ENCODE measurements at places on chromosomes 4 and X.

DNA sequence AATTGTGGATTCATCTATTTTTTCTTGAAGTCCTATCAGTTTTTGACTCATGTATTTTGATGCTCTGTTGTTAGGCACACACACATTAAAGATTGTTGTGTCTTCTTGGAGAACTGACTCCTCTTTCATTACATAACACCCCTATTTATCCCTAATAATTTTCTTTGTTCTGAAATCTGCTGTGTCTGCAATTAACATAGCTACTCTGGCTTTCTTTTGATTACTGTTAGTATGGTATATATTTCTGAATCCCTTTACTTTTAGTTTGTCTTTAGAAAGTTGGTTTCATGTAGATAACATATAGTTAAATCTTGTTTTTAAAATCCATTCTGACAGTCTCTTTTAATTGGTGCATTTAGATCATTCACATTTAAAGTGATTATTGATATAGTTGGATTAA is 5.1 kb upstream of the PJA1 start:
- no peak for DNase-seq

GRCh38 chr4:24837336-24837735 is 42.0 kb downstream of the SOD3 start:
- no peak for DNase-seq

GRCh38 chrX:40663880-40664630 is 16.7 kb upstream of the CXorf38 start:
- no peak for DNase-seq

DNA sequence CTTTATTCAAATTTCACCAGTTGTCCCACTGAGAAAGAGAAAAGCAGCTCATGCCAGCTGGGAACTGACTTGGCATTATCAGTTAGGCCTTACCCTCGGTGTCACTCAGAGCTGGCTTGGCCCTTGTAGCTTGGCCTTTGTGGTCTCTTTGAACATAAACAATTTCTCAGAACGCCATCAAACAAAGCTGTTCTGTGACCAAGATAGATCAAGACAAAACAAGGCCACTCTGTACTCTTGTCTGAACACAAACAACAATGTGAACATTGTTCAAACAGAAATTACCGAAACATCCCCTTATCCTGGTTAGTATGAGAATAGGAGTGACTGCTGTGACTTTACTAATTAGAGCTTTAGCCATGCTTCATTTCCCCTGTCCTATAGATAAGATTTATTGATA is 57.2 kb downstream of the DIPK2B start:
- DNase-seq = no peak

DNA sequence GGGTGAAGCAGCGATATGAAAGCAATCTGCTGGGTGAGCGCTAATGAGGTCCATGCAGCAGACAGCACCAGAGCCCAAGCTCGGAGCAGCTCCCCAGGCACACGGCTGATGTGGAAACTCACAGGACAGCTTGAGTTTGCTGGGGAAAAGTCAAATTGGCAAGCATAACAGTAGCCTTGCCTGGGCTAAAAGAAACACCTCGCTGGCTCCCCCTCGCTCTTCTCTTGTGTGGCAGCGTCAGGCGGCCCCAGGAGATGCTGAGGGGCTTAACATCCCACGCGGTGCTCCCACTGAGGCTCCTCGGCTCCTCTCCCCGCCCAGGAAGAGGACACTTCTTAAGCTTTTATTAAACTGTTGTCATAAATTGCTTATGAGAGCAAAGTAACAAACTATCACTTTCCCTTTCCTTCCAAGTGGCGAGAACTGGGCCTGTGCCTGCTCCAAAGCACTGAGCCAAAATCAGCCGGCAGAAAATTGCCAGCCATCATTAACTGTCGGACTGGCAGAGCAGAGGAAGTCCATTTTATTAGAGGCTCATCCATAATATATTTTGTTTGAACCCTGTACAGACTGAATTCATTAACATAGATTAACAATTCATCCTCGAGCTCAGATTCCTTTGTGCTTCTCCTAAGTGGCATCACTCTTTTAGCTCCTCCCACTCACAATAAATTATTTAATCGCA is 111.4 kb downstream of the TSPAN5 start:
- DNase-seq = no peak

DNA sequence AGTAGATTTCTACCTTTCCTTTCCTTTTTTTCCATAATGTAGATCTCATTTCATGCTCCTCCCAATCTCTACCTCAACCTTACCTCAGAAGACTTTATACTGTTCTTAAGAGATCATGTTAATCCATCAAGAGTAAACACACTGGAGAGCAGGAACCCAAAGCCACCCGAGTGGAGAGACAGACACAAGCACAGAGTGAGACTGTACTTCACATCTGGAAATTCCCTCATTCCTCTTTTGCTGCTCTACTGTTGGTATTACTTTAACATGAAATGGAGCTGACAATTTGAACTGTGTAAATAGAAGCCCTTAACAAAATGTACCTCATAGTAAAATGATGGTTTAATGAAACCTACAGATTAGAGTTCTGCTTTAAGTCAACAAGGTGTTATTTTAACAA is 105.7 kb upstream of the RASGEF1B start:
- DNase-seq = no peak

DNA sequence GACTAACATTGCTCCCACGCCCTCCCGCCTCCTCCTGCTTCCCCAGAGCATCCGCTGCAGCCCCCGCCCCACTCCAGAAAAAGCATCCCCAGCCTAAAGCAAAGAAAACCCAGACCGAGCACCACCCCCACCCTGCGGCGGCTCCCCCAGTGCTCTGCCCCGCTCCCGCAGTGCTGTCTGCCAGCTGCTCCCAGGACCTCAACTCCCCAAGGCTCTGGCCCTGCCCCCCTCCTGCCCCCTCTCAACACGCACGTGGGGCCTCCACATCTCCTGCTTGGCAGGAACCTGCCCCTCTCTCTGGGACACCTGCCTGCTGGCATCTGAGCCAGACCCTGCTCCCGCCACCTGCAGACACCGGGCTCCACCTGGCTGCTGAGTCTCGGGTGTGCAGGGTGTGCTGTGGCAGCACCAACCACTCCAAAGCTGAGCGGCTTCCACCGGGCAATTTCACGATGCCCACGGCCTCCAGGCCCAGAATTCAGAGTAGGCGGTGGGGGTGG is 79.4 kb downstream of the FAM53A start:
- DNase-seq = peak; percentile 41

- no peak for DNase-seq
Observed at GRCh38 chr4:182465979-182466378, 222.8 kb downstream of the TENM3 start.

- DNase-seq = no peak
Observed at GRCh38 chr4:186628058-186628711, 72.8 kb upstream of the MTNR1A start.

GRCh38 chrX:149628280-149628679 is 3.3 kb downstream of the TMEM185A start:
- no peak for DNase-seq

DNA sequence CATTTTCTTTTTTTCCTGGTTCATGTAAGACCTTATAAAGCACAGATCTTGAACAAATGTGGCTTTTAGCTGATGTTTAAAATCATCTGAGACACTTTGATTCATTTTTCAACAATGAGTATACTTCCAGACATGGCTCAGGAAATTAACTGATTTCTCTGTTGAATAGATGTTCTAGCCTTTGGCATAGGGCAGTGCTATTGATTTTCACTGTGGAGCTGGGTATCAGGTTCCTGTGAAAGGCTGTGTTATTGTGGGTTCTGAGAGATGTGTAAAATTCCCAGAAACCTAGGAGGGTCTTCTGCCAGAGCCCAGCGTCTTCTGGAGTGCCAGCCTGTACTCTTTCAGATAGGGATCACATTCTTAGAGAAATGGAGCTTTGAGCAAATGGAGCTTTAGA is 278.9 kb downstream of the EPHA5 start:
- DNase-seq = no peak

- DNase-seq = no peak
Observed at GRCh38 chr4:148034813-148035212, 302.9 kb downstream of the ARHGAP10 start.

DNA sequence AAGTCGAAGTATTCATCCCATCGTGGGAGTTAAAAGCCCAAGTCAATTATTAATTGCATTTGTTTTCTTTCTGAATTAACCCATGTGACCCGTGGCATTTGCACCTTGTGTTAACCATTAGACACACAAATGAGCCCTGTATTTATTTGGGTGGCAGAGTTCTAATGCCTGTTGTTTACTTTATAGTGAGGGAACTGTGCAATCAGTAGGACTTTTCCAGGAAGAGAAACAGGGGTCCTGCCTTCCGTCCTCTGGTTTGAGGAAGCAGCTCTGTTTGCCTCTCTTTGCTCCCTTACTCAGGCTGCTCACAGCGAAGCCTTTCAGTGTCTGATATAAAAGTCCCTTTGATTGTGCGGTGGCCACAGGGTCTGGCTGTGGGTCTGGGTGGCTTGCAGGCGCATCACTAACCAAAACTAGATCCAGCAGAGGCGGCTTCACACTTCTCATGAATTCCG is 263.6 kb downstream of the PTTG2 start:
- DNase-seq = no peak

DNA sequence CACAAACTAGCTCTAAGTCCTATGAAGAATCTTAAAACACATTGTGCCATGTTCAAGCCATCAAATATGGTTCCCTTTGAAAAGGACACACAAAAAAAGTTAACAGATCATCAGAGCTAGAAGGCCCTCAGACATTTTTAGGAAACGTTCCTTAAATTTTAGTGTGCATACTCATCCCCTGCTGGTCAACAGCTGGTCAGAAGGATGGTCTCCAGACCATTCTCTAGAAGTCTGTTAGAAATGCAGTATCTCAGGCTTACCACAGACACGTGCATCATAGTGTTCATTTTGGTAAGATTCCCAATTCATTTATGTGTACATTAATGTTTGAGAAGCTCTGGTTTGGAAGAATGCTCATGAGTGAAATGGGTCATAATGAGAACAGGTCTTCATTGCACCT is 523.1 kb downstream of the INPP4B start:
- no peak for DNase-seq
